Stimulated activated CD4-positive, alpha-beta T cell treated with anti-CD3 and anti-CD28 coated beads, Interleukin-15, amount 100 ng/mL, for 24 hours (primary cell): ENCODE measurements at places on chromosomes 2 and 18.

DNA sequence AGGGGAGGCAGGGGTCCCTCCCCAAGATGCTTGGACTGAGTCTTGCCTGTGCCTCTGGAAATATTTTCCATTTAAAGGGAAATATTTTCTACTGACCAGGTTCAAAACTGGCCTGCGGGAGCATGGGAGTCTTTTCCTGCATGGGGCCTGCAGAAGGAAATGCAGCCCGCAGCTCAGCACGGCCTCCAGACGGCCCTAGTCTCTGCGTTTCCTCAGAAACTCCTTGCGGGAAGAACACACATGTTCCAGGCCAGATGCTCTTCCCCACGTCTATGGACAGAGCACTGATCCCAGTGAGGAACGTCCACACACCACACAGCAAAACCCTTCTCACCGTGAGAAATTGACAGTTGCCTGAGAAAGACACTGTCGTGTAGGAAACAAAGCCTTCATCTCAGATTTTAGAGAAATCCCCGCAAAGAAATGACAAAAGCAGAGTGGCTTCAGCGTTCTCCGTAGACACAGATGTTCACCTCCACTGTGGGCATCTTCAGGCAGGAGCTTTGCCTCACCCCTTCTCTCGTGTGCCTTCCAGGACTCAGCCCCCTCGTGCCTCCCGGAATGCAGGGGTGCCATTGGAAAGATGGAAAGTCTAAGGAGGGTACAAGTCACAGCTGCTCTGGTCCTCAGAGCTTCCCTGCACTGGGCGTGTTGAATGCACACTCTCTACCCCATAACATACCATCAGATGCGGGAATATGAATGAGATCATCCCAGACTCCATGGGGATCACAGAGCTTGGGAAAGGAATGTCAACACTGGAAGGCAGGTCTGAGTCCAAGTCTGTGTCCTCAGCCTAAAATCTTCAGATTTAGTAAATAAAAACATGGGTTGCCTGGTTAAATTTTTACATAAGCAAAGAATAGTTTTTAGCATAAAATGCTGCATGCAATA is 438.7 kb upstream of the SALL3 start:
- no peak for DNase-seq

DNA sequence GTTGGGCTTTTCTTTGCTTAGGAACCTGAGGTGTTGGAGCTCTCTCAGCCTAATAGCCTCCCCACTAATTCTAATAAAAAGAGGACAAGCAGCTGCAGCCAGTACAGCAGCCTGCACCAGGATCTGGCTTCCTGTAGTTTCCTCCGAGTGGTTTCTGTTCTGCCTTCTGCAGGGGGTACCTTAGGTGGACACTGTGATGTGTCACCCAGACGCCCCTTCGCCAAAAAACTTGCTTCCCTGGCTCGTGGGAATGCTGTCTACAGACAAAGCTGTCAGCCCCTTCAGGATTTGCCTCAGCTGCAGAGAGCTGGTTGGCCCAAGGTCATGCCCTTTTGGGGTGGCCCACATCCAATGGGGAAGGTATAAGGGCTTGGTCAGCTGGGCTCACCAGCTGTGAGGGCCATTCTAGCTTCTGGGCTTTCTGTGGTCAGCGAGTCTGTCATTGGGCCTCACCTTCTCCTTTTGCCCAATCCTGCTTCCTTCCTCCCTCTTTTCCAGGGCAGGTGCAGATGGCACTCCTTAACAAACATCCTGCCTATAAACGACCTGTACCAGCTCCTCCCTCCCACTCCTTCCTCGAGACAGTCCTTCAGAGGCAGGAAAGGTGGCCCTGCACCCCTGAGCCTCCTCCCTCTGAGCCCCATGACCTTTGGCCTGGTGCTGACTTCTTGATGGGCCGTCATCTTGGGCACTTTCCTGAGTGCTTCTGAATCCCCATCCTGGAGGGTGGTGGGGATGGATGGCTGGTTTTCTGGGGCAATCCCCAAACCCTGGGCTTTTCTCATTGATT is 44.0 kb upstream of the ROCK2 start:
- no peak for DNase-seq

DNA sequence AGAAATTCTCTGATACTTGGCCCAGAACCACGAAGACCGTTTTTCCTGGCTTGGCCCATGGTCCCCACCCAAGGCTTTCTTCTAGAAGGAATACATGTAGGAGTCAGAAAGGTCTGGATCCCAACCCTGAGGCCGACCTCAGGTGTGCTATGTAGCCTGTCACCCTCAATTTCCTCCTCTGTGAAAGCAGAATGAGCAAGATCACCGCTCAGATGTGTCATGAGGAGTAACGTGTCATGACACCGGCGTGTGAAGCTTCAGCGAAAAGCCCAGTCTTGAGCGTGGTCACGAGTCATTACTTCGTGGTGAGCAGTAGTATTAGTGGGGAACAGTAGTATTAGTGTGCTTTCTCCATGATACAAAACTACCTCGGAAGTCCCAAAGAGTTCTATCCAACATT is 103.4 kb downstream of the ALPK2 start:
- peak; percentile 79 for DNase-seq

DNA sequence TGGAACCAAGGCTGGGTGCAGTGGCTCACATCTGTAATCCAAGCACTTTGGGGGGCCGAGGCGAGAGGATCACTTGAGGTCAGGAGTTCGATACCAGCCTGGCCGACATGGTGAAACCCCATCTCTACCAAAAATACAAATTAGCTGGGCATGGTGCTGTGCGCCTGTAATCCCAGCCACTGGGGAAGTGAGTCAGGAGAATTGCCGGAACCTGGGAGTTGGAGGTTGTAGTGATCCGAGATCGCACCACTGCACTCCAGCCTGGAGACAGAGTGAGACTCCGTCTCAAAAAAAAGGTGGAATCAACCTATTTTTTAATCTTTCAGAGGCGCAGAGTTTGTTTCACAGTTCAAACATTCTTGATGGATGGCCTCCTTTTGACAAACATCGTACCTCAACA is 24.5 kb upstream of the ATP8B1 start:
- DNase-seq, result no peak

- DNase-seq, result no peak
Observed at GRCh38 chr2:50102383-50102782, 929.5 kb downstream of the NRXN1 start.

DNA sequence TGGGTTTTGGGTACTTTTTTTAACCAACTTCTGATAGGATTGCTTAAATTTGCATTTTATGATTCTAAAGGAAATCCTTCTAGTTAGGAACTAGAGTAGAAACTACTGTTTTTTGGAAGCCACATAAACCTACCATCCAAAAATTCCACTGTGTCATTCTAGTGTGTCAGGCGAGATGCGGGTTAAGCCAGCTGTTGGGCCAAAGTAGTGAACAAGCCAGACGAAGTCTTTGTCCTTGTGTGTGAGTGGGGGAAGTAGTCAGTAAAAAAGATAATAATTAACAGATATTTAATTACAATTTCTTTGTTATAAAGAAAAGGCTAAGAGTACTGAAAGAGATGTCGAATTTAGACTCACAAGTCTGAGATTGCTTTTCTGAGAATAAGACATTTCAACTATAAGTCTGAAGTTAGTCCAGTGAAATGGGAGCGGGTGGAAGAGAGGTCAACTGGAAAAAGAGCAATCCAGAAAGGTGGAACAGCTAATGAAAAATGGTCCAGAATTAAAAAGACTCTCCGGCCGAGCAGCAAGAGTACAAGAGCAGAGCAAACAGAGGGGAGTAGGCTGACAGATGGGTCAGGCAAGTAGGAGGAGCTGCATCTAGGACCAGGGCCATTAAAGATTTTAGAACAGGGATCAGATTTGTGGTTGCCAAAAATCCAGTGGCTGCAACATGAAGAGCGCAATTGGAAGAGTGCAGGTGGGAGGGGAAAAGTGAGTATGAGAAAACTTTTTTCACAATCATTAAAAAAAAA is 1.5 kb downstream of the EPB41L5 start:
- DNase-seq, result no peak

GRCh38 chr2:33062665-33063250 is 116.0 kb downstream of the LTBP1 start:
- no peak for DNase-seq

DNA sequence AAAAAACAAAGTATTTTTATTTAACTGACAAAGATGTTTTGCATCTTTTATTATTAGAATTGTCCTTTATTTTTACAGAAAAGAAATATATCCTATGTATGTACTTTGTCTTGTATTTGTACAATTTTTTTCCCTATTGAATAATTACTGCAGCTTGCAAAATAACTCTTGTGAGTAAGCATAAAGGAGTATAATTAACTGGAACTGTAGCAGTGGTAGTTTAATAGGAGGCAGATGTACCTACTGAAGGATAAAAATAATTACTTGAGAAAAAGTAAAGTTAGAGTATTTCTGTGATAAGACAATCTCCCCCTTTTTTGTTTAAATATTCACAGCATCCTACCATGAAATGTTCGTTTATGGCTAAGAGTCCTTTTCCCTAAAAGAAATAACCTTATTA is 34.7 kb downstream of the EHBP1 start:
- DNase-seq, result no peak

DNA sequence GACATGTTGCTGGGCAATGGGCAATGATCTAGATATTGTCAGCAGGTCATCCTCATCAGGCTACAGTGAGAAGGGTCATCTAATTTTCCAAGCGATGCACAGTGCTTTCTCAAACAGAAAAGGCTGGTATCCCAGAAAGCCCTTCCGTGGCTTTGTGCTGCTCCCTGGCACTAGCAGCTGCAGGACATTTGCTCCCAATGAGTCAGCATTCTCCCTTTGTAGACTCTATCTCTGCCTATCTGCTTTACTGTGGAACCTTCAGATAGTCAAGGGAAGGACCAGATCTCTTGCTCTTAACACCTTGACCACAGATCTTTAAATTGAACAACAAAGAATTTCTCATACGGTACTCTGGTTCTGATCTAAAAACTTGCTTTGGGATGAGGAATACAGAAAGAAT is 101.4 kb downstream of the CDH2 start:
- DNase-seq, result no peak

GRCh38 chr2:214801068-214801467 is 8.4 kb downstream of the BARD1 start:
- DNase-seq, result no peak

GRCh38 chr2:238235331-238235732 is 4.5 kb downstream of the HES6 start:
- DNase-seq, result no peak

GRCh38 chr18:57839942-57840381 is 36.8 kb upstream of the ATP8B1 start:
- no peak for DNase-seq

DNA sequence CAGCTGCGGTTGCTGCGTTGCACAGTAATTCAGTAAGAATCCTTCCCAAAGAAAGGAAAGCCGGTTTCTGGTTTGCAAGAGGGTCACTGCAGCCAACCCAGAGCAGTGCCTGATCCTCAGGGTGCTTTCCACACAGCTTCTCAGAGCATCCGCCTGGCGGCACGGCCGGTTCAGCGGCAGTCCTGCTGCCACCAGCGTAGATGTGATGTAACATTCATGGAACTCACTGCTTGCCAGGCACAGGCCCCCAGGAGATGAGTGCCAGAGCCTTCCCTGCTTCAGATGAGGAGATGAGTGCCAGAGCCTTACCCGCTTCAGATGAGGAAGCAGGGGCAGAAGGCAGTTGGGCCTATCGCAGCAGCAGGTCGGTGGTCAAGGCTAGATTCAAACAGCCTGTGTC is 230.2 kb downstream of the GBX2 start:
- no peak for DNase-seq

- DNase-seq, result no peak
Observed at GRCh38 chr18:51227660-51228059, 30.2 kb upstream of the MEX3C start.

DNA sequence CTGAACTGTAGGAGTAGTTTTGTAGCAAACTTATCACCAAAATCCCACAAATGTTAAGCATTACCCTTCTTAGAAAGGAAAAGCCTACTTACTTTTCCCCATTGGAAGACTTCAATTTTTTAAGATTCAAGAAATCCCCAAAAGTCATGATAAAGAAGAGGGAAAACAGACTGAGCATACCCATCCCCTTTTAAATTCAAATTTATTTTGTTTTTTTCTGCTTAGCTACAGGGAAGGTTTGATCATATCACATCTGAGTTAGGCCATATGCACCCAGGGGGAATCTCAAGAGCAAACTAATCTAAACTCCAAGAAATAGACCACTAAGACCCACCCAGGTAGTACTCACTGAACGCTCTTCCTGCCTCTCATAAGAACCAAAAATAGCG is 174.6 kb downstream of the TGIF1 start:
- no peak for DNase-seq

GRCh38 chr2:80054346-80054675 is 250.2 kb downstream of the LRRTM1 start:
- DNase-seq, result no peak

GRCh38 chr2:216909541-216910210 is 49.8 kb upstream of the TNP1 start:
- DNase-seq, result no peak

GRCh38 chr18:8400193-8400752 is 209.0 kb upstream of the RAB12 start:
- DNase-seq, result no peak

DNA sequence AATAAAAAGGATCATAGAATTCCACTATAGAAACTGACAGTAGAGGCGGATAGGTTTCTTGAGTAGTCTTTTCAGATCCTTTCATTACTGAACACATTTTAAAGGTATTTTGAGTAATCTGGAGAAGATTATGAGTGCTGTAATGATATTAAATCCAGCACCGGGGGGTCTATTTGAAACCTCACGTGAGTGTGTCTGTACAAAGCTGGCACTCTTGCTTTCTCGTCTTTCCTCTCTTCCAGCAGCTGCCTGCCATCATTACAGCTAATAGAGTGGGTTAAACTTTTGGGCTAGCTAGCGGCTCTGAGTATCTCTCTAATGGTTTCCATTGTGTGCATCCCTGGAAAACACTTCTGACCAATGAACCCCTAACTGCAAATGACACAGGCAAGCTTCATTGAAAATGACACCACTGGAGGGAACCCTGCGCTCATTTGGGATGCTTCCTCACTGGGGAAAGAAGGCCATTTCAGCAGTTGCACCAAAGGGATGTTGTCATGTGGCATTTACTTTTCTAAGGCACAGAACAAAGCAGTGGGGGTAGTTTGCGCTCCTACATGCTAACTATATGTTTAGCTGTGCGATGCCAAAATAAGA is 101.0 kb downstream of the HRH4 start:
- DNase-seq, result no peak

DNA sequence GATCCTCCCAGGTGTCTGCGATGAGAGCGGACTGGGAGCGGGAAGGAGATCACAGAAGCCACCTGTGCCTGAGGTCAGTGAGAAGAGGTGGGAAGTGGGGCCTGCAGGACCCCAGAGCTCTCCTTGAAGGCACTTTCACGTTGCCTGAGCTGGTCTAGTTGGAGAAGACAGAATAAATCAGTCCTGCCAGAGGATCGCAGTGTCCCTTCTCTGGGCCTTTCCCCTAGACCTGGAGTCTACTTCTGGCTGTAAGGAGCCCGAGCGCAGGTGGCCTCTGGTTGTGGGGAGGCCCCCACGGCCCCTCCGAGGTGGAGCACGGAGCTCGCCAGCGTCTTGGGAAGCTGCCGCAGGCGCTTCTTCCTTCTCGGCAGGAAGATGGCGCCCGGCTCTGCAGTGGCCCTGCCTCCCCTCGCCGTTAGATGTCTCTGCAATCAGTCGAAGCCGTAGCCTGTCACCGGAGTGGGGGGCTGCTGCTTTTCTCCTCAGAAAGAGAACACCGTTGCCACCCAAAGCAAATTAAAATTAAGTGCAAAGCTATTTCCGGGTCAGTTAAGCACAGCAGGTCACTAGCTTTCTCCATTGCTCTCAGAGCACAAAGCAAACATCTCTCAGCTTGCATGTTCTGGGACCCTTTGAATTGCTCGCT is 212.0 kb upstream of the MYT1L start:
- no peak for DNase-seq
